T1000 (cell line): ENCODE measurements at places on chromosomes 2 and 18.

DNA sequence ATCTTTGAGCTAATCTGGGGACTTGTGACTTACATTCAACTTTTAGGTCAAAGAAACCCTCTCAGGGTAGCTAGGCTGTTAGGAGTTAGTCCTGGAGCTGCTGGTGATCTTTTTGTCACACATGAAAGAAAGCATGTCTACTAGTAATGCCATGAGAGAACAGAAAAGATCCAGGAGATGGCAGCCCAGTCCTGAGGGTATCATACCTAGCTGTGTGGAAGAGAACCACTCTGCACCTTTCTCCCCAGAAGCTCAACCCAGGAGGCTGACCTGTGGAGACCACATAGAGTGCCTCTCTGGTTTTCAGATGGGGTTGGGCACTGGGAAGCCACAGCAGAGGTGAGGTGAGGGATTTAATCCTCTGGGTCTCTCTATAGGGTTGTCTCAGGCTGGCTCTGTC, 460.2 kb upstream of the UBE2E3 start:
- no peak for DNase-seq

DNA sequence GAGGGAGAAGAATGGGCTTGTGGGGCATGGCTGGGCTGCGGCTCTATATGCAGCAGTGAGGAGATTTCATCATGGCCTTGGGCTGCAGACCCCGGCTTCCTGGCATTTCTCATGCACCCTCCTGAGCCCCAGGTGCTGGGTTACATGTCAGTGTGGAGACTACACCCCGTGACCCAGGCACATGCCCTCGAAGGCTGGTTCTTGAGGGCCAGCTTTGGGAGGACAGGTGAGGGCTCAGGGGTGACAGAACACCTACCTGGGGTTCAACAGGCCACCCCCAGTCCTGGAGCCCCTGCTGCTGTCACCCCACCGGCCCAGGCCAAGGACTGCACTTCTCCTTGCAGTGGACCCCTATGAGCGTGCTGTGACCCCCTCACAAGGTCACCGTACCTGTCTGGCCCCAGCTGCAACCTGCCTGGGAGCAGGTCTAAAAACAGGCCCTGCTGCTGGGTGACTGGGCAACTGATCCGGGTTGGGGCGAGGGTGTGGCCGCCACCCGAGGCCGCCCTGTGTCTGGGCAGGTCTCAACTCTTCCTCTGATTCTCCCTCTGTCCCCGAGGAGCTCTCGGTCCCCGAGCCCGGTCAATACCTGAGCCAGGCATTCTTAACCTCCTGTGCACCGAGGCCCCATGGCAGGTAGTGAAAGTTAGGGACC, 94.8 kb upstream of the OTOS start:
- no peak for DNase-seq

DNA sequence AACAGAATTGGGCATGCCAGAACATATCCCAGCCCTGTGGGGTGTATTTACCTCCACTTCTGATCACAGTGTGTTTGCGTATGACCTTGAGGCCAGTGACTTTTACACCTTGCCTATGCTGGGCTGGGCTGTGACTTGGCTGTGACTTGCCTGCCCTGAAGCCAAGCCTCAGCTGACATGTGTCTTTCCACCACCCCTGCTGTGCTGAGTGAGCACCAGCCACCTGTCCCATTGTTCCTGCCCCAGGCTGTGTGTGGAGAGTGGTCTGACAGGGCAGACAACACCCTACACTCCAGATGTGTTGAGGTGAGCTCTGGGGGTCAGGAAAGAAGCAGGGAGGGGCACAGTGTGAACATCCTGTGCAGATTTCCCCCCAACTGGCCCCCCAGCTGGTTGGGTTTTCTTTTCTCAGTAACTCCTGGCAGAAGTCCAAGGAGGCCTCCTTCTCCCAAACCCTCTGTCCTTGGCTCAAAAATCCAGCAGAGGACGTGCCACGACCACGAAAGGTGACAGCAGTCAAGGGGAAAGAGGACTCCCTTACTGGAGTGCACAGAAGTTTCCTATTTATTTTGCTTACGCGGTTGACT, 5.1 kb upstream of the STEAP3 start:
- no peak for DNase-seq

GRCh38 chr2:25178976-25179375, 10.6 kb upstream of the POMC start:
- DNase-seq: no peak

DNA sequence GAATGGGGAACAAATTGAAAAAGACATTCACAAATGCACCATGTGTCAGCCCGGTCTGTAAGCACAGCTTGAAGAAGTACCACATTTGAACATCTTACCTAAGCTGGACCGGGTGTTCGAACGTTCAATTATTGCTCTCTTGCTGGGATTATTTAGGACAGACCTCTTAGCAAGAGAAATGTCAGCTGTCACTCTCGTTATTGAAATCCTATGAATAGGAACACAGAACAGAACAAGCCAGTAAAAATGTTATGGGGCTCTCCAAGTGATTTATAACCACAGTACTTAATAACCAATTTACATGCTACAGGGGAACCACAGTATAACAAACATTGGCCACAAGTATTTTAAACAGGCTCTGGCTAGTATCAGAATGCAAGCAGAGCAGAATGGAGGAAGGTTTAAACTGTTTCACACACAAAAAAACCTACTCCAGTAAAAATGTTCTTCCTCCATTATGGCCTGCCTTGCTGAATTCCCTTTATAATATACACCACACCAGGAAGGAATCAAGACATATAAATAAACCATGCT, 32.5 kb upstream of the ARL5A start:
- DNase-seq: no peak

DNA sequence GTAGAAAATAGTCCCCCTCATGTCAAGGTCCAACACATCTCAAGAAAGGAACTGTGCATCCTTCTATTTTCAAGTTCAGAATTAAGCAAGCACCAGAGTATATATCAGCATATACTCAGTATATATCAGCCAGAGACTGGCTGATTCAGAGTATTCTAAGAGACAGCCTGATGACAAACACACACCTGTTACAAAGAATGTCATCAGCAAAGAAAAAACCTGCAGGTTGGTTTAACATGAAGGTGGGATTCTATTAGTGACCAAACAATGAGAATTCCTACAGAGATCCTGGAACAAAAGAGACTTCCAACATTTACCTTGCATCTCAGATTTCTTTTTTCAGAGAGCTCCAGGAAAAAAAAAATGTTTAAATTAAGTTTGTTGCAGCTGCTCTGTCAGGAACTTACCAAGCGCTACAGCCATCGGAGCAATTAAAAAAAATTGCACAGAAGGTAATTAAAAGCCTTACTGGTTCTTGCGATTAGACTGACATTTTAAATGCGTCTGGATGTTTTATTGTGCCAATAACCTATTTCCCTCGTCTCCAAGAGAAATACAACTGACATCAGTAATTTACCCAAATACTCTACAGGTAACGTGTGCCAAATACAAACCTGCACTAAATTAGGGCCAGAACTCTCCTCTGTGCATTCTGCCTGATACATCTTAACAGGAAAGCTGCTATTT, 218.1 kb downstream of the HNMT start:
- no peak for DNase-seq

- no peak for DNase-seq
These were observed 19.6 kb downstream of the CAPN14 start for GRCh38 chr2:31197669-31198068.

DNA sequence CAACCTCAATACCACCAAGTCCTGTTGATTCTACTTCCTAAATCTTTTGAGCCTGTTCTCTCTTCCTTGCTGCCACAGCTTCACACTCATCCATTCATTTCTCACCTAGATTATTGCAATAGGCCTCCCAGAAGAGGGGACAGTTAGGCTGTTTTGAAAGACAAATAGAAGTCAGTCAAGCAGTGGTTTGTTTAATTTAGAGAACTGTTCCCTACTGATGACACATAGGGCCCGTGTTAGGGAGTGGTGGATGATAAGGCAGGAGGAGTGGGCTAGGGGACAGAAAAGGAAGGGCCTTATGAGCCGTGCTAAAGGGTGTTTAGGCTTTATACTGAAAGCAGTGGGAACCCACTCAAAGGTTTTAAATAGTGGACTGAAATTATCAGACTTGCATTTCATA, 59.6 kb upstream of the ZFP36L2 start:
- no peak for DNase-seq

- DNase-seq: no peak
These were observed 1477.6 kb upstream of the NXPH2 start for GRCh38 chr2:140257692-140258300.
